Activated CD8-positive, alpha-beta memory T cell treated with anti-CD3 and anti-CD28 coated beads, Interleukin-2, amount 10 ng/mL, durations not matched to agents 7 days and 5 days (primary cell): ENCODE measurements at places on chromosomes 13 and 19.

DNA sequence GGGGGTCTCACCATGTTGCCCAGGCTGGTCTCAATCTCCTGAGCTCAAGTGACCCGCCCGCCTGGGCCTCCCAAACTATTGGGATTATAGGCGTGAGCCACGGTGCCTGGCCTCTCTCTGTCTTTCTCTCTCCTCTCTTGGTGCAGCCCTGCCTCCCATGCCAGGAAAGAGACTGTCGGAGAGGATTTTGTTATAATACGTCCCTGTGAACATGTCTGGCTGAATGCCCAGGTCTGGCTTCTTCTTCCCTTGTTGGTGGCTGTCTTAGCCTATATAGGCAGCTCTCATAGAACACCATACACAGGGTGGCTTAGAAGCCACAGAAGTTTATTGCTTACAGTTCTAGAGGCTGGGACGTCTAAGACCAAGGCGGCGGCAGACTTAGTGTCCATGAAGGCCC is 46.4 kb downstream of the PEX11G start:
- DNase-seq = no peak

- DNase-seq = no peak
Observed at GRCh38 chr13:110201114-110201513, 105.8 kb downstream of the COL4A1 start.

DNA sequence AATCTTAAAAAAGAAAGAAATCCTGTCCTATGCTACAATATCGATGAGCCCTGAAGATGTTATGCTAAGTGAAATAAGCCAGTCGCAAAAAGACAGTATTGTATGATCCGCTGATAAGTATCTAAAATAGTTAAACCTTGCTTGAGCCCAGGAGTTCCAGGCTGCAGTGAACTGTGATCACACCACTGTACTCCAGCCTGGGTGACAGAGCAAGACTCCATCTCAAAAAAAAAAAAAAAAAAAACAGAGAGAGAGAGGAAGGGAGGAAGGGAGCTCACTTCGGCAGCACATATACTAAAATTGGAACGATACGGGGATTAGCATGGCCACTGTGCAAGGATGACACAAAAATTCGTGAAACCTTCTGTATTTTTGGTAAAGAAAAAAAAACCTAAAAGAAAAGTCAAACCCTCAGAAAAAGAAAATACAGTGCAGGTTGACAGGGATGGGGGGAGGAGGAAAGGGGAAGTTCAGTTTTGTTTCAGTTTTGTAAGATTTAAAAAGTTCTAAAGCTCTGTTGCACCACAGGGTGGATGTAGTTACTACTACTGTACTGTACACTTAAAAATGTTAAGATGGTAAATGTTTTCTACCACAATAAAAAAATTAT is 8.4 kb downstream of the CLASRP start:
- DNase-seq = no peak

- peak; percentile 57 for DNase-seq
Observed at GRCh38 chr13:50594276-50595051, 249.0 kb downstream of the DLEU7 start.

DNA sequence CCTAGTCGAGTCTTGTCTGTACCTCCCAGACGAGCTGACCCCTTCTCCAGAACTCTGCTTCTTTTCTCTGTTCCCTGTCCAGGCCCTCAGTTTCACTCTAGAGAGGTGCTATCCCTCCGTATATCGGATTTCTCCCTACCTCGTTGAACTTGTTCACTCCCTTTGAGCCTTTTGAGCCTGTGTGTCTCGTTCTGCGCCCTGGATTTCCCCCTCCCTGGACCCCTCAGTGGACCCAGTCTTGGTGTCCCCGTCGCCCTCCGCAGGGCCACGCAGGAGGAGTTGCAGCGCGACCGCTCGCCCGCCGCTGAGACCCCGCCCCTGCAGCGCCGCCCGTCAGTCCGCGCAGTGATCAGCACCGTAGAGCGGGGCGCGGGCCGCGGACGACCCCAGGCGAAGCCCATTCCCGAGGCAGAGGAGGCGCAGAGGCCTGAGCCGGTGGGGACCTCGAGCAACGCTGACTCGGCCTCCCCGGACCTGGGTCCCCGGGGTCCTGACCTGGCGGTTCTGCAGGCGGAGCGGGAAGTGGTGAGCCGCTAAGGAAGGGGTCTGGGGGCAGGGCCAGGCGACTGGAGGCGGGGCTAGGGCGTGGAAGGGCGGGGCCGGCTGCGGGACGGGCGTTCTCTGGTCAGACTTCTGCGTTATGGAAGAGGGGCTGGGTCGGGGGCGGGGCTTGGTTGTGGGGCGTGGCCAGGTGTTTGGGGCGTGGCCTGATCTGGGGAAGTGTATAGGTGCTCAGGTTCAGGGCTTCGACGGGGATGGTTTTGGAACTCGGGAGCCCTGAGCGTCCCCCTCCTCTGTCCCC is 5.5 kb downstream of the EPS8L1 start:
- peak; percentile 98 for DNase-seq
